ENCODE measurements at places on chromosomes 3 and 15.

- peak; percentile 20 for DNase-seq
Observed at GRCh38 chr15:79779746-79780145, 117.1 kb downstream of the MTHFS start.

DNA sequence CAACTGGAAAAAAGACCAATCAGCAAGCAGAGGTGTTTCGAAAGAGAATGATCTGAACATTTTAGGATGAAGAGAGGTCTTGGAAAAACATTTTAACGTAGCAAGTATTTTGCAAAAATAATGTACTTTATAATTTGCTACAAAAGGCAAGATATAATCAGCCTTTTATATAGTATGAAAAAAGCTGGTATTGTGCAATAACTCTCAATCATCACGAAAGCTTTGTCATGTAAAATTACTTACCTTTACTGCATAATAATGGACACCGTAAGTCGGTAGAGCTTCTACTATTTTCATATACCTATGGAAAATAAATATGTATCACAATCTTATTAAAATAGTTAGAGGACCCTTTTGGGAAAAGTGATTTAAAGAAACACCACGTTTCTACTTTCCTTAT is 95.7 kb upstream of the LMOD3 start:
- no peak for DNase-seq

DNA sequence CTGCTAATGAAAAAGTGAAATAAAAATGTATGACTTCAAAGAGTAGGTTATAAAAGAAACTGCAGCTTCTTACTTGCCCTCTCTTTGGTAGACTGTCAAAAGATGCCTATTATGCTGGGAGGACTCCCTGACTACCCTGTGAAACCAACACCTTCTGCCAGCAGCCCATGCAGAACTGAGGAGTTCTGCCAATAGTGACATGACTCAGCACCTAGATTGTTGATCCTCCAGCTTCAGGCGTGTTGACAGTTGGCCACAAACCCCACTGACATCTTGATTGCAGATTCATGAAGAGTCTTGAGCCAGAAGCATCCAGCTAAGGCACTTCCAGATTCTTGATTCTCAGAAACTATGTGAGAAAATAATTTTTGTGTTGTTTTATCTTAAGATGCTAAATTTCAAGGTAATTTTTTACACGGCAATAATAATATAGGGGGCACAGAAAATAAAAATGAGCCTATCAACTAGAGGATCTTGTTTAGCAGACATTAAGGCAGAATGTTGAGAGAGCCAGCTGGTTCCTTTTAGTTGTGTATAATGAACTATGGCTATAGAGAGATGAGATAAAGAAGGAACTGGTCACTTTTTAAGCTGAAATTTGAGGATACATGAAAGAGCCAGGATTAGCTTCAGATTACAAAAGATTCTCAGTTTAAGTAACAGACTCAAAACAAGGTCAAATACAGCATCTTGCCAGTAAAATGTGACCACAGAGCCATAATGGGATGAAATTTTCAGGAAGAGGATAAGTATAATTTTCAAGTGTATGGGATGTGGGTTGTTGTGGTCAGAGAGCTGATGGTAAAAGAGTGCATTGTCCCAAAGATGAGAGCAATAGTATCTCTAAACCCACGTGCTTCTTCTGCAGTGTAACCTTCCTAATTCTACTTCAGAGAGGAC is 588.7 kb upstream of the CBLB start:
- peak; percentile 13 for DNase-seq

GRCh38 chr15:39685999-39686613 is 96.5 kb downstream of the FSIP1 start:
- DNase-seq: no peak

DNA sequence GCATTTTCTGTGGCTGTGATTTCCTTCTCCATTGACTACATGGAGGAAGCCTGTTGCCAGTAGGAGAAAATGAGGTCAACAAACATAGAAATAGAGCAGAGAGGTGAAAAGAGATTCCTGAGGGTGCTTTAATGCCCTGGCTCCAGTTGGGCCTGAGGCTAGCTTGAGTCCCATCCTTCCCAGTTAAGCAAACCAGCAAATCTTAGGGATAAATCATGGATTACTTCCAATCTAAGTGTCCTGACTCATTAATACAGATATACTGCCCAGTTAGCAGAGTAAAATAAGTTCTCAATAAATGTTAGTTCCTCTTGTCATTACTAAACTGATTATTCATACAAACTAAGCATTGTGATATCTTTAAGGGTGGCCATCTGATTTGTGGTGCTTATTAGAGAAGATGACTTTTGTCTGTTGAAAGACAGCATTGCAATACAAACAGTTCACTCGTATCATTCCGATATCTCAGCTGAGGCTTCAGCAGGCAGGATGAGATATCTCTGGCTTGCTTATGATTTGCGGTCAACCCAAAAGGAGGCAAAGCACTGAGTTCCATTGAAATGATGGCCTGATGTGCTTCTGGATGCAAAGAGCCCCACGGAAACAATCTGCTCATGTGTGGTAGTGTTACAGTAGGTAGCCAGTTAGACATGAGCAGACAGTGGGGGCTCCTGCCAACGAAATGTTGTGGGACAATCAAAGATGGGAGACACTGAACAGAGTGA is 6.6 kb upstream of the STARD5 start:
- no peak for DNase-seq

DNA sequence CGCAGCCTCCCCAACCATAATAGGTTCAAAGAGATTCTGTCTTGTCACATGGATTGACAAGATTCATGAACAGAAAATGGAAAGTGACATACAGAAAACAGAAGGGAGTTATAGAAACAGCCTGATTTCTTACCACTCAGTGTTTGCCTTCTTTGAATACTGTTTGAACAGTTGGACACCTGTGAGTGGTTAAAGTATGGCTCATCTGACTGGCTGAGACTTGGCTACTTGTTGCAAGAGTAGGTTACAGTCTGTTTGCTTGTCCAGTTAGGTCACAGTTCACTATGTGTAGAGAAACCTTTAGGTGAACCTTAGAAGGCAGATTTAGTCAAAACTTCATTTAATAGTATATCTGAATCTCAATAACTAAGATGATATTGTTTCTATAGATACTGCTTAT is 1003.9 kb upstream of the EPHA6 start:
- no peak for DNase-seq

GRCh38 chr15:52857937-52858781 is 68.0 kb upstream of the ONECUT1 start:
- DNase-seq: no peak

DNA sequence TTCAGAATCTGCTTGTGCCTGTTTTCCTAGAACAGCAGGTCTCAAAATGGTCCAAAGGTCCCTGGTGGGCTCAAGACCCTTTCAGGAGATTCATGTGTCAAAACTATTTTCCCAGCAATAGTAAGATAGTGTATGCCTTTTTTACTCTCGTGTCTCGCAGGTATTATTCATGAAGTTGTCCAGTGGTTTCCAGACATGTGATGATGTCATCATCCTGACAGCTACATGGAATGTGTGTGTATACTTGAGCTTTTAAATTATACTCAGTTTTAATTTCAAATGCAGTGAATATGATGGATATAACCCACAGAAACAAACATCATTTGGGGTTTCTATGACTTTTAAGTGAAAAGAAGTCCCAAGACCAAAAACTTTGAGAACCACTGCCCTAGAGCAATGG is 288.6 kb downstream of the NTRK3 start:
- no peak for DNase-seq

DNA sequence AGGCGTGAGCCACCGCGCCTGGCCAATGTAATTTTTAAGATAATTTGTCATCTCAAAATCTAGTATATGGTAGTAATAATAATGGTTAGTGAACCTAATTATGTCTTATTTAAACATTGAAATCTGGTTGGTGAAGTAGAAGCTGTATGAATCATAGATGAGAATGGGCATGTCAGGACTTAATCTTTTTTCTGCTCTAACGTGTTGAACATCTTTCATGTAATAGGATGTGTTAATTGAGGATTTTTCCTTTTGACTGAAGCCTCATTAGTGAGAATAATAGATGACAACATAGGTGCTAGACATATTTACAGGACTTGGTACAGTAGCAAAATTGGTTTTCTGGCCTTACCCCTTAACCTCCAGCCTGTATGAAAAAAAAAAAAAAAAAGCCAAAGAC is 835.6 kb downstream of the IGSF11 start:
- DNase-seq: no peak

DNA sequence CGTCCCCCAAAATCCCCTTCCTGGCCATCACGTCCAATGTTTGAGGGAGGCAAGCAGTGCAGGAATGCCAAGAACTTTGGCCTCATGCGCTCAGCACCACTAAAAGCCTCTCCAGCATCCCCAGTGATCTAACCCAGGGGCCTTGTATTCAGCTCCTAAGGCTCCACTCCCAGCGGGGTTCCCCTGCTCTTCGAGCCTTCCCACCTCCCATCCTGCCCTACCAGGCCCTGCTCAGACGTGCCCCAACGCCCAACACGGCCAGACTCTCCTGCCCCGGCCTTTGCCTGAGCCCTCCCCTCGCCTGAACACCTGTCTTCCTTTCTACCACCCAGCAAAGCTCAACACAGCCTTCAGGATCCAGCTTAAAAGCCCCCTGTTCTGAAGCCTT is 30.5 kb downstream of the PLXND1 start:
- DNase-seq: no peak
